ENCODE measurements at places on chromosomes 11 and 22.

DNA sequence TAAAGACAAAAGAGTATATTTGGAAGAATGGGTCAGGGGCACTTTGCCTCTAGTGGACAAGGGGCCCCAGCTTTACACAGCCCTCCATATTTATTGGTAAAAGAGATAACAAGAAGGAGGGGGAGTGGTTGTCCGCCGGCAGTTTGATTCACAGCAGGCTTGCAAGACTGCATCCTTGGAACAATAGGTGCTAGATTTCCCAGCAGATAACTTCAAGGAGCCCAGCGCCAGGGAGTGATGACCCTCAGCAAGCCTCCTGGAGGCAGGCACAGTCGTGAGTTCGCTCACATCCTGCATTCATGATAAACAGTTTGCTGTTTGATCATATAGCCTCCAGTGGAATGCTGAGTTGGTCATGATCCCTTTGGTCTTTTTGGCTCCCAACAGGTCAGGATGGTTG, 67.8 kb upstream of the INCENP start:
- no peak for DNase-seq

- no peak for DNase-seq
Observed at GRCh38 chr11:16484434-16484833, 128.1 kb upstream of the SOX6 start.

GRCh38 chr22:30514252-30514651, 8.8 kb upstream of the SEC14L4 start:
- no peak for DNase-seq

DNA sequence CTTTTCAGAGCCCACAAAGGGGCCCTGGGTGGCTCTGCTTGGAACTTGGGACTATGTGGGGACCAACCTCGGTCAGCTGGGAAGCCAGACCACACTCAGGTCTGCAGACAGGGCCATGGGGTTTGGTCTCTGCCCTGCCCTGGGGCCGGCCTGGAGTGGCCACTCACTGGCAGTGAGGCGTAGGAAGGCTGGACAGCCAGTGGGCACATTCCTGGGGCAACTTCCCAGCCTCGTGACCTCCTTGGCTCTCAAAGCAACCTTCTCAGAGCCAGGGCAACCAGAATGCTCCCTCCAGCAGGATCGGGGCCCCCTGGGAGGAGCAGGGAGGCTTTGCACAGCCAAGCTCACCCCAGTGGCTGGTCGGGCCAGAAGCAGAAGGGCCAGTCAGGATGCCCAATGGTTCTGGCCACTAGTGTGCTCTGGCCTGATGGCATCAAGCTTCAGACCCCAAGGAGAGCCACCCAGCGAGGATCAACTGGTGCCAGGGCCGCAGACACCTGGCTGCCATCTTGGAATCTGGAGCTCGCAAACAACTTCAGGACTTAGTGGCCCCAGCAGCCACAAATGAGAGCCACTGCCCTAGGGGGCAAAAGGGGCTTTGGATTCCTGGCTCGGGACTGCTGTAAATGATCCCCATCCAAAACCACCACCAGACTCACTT, 87.1 kb downstream of the MYEOV start:
- DNase-seq = no peak

DNA sequence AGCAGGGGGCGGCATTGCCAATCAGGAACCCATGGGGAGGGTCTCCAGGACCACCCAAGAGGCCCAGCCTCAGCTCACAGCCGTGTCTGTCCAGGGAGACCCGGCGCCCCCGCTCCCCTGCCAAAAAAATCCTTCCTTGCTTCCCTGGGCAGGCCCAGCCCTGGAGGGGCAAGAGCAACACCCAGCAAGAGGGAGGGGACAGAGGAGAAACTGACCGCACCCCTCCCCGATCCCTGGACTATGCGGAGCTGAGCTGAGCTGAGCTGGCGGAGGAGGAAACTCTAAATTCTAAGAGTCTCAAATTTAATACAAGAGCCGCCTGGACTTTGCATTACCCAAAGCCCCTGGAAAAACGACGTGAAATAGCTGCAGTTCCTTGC, 52.0 kb upstream of the SHISAL1 start:
- DNase-seq = no peak

DNA sequence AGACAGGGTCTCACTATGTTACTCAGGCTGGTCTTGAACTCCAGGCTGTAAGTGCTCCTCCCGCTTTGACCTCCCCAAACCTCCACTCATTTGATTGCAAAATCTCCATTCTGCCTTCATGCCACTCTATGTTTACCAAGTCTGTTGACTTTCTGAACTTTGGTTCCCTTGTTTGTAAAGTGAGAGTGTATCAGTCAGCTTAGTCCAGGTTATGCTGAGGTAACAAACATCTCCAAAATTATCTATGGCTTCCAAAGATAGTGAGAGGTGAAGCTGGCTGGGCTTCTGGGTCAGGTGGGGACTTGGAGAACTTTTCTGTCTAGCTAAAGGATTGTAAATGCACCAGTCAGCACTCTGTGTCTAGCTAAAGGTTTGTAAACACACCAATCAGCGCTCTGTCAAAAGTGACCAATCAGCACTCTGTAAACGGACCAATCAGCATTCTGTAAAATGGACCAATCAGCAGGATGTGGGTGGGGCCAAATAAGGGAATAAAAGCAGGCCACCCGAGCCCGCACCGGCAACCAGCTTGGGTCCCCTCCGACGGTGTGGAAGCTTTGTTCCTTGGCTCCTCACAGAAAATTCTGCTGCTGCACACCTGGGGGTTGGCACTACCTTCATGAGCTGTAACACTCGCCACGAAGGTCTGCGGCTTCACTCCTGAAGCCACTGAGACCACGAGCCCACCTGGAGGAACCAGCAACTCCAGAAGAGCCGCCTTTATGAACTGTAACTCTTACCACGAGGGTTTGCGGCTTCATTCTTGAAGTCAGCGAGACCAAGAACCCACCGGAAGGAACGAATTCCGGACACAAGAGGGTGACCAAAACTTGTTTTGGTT, 109.3 kb downstream of the MIAT start:
- DNase-seq = no peak
